Purkinje cell (primary cell): ENCODE measurements at places on chromosomes 13 and 19. TPM values are rescaled to one million over a fixed set of nuclear protein-coding genes. Genes with fewer than 3 reads are reported as not detected.

Gene IRGC
- polyA plus RNA-seq = not detected in 2 replicates

Gene KCNJ14
- polyA plus RNA-seq = 0.43 TPM in 1 of 2 replicates, not detected in the other

Gene GPC5
- 3.8 and 11.9 TPM in 2 replicates for polyA plus RNA-seq

Gene SHISA7
- 0.62 TPM in 1 of 2 replicates, not detected in the other for polyA plus RNA-seq

Gene PPP1R15A
- polyA plus RNA-seq = 1.7 TPM in 1 of 2 replicates, not detected in the other

Gene KIR3DL1
- not detected in 2 replicates for polyA plus RNA-seq

Gene SIGLEC8
- not detected in 2 replicates for polyA plus RNA-seq

Gene GSX1
- polyA plus RNA-seq = not detected in 2 replicates

Gene COL5A3
- 0.52 and 0.60 TPM in 2 replicates for polyA plus RNA-seq

Gene ACER1
- polyA plus RNA-seq = not detected in 2 replicates

Gene CLDND2
- polyA plus RNA-seq = 3.4 and 9.2 TPM in 2 replicates

Gene FRY
- 59.7 and 67.9 TPM in 2 replicates for polyA plus RNA-seq

Gene PRSS57
- not detected in 2 replicates for polyA plus RNA-seq
